Activated CD4-positive, alpha-beta T cell treated with anti-CD3 and anti-CD28 coated beads, Interleukin-2, amount 10 ng/mL, durations not matched to agents 7 days and 5 days (primary cell): ENCODE measurements at places on chromosomes 12 and 14. TPM values are rescaled to one million over a fixed set of nuclear protein-coding genes. Genes with fewer than 3 reads are reported as not detected.

INHBC gene
- not detected for total RNA-seq

SYNDIG1L gene
- not detected for total RNA-seq

STYK1 gene
- 0.17 TPM for total RNA-seq

DNA sequence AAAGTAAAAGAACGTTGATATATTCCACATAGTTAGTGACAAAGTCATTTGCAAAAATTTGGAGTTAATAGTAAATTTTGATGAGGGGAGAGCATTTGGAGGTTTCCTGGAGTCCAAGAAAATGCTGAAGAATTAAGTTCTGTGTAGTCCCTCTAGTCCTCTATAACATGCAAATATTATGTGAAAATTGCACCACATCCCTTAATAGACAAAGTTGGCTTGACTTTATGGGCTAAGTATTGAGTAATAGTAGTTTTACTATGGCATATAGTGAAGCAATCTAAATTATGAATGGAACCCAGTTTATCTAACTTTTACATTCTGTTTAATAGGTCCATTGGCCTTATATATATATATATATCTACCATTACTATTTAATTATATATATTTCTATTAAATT, 66.4 kb upstream of the DCN start:
- no peaks in the 10 kb centered on the region for H3K27me3 ChIP-seq
- H3K27ac ChIP-seq: no peak overlapping the region
- DNase-seq: no peak
- no peak overlapping the region for H3K4me3 ChIP-seq
- H3K36me3 ChIP-seq: no peaks in the 10 kb centered on the region

GRCh38 chr14:77190977-77191376, 9.4 kb downstream of the TMEM63C start:
- no peak overlapping the region for H3K27ac ChIP-seq
- H3K36me3 ChIP-seq: no peaks in the 10 kb centered on the region
- no peaks in the 10 kb centered on the region for H3K4me1 ChIP-seq
- H3K27me3 ChIP-seq: peaks cover 17% of the 10 kb centered on the region

DNA sequence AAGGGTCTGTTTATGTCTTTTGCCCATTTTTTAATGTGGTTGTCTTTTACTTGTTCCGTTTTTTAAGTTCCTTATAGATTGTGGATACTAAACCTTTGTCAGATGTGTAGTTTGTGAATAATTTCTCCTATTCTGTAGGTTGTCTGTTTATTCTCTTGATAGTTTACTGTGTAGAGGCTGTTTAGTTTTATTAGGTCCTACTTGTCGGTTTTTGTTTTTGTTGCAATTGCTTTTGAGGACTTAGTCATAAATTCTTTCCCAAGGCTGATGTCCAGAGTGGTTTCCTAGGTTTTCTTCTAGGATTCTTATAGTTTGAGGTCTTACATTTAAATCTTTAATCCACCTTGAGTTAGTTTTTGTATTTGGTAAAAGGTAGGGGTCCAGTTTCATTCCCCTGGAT, 33.9 kb downstream of the SLC39A9 start:
- no peak for DNase-seq
- no peak overlapping the region for H3K27ac ChIP-seq
- H3K4me1 ChIP-seq: no peaks in the 10 kb centered on the region
- peaks cover 13% of the 10 kb centered on the region for H3K36me3 ChIP-seq

DNA sequence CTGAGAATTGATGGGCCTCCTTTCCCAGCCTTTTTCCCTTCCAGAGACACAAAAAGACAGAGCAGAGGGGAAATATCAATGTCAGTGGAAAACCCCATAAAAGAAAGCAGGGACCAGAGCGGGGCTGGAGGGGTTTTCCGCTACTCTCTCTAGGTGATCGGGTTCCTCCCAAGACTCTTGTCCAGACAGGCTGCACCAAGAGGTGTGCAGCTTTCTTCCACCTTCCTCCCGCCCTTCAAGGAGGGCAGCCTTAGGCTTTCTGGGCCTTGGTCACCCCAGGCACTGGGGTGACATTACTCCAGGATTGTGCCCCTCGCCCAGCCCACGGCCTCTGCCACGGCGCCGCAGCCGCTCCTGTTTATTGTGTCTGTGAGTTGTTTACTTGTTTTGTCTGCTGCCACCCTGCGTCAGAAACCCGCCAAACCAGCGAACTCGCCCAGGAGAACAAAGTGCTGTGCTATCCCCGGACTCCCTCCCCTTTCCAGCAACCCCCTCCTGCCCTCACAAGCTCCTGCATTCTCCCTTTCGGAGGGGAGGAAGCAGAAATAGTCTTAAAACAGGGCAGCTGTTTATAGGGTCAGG, 6.7 kb upstream of the HOXC6 start:
- peaks cover 21% of the 10 kb centered on the region for H3K4me1 ChIP-seq
- H3K36me3 ChIP-seq: peaks cover 2% of the 10 kb centered on the region
- H3K27me3 ChIP-seq: peaks cover 81% of the 10 kb centered on the region
- no peak overlapping the region for H3K4me3 ChIP-seq
- H3K27ac ChIP-seq: no peak overlapping the region

DNA sequence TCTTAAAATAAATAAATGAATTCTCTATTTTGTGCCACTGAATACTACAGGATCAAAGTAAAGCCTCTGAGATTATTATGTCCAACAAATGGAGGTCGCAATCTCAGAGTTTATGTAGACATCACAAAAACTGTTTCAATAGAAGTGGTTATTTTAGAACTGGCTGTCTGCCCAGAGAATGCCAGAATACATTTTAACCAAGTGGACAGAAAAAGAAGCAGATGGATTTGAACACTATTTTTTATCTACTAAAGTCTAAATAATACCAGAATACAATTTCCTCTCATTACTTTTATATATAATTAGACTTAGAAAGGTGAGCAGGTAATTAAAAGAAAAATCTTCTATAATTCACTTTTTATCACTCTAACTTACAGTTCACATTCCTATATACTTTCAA, 118.3 kb downstream of the MED13L start:
- H3K4me1 ChIP-seq: peaks cover 21% of the 10 kb centered on the region
- H3K36me3 ChIP-seq: no peaks in the 10 kb centered on the region
- DNase-seq: no peak
- no peaks in the 10 kb centered on the region for H3K27me3 ChIP-seq

- no peaks in the 10 kb centered on the region for H3K4me1 ChIP-seq
- no peaks in the 10 kb centered on the region for H3K27me3 ChIP-seq
- no peaks in the 10 kb centered on the region for H3K36me3 ChIP-seq
- no peak for DNase-seq
Observed at GRCh38 chr14:33634631-33635030, 316.2 kb downstream of the EGLN3 start.

DNA sequence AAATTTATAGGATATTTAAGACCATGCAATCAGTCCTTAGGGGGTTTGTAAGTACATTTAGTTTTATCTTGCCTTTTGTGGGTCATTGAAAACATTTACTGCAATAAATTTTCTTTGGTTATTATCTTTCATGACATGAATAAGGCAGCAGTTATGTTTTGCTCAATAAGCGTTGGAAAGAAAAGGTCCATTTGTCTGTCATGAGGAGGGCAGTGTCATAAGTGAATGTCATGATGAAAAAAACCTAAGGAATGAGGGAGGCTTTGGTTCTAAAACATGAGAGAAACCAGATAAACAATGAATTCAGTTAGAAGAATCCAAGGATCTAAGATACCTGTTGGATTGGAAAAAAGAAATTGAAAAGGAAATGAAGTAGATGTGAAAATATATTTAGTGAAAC, 209.4 kb downstream of the NAV3 start:
- no peaks in the 10 kb centered on the region for H3K4me1 ChIP-seq
- no peaks in the 10 kb centered on the region for H3K27me3 ChIP-seq

GRCh38 chr12:49446571-49446970, 79.3 kb downstream of the SPATS2 start:
- H3K27me3 ChIP-seq: no peaks in the 10 kb centered on the region
- peaks cover 2% of the 10 kb centered on the region for H3K4me1 ChIP-seq

DNA sequence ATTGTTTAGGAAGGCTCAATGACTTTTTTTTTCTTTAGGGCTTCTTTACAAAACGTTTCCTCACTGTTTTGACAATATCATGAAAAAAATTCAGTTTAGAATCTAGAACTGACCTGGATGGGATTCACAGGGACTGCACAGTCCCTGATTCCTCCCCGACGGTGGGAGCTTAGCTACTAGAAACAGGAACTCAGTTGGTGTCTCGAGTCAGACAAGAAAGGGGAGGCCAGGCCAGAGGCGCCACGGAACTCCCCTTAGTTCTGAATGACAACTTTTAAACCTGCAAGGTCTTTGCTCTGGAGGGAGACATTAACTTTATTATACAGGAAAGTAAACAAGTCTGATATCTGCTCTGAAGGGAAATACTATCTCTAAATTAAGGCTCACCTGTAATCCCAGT, 45.4 kb upstream of the SRP54 start:
- no peaks in the 10 kb centered on the region for H3K27me3 ChIP-seq
- peaks cover 10% of the 10 kb centered on the region for H3K36me3 ChIP-seq
- no peak overlapping the region for H3K27ac ChIP-seq
- peaks cover 8% of the 10 kb centered on the region for H3K4me1 ChIP-seq
- no peak overlapping the region for H3K4me3 ChIP-seq

GRCh38 chr12:24595652-24596235, 353.2 kb downstream of the BCAT1 start:
- H3K4me1 ChIP-seq: peaks cover under 1% of the 10 kb centered on the region
- H3K27me3 ChIP-seq: peaks cover 4% of the 10 kb centered on the region
- DNase-seq: no peak
- H3K36me3 ChIP-seq: no peaks in the 10 kb centered on the region
- H3K4me3 ChIP-seq: no peak overlapping the region
- no peak overlapping the region for H3K27ac ChIP-seq

DNA sequence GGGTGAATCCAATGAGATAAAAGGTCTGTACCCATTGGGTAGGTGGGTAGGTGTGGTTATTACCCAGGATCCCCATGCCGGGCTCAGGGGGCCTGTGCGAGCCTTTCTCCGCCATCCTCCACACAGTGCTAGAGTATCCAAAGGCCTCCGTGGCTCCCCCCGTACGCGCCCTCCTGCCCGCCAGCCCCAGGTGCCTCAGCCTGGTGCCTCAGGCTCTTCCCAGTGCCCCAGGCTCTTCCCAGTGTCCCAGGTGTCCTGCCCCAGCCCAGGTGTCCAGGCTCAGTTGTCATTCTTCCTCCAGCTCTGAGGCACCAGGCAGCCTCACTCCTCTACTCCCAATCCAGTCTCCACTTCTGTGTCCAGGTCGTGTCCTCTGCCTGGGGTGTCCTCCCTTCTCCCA, 27.6 kb upstream of the YY1 start:
- no peak for DNase-seq
- H3K36me3 ChIP-seq: no peaks in the 10 kb centered on the region
- peaks cover 3% of the 10 kb centered on the region for H3K27me3 ChIP-seq
- H3K27ac ChIP-seq: no peak overlapping the region
- no peak overlapping the region for H3K4me3 ChIP-seq
- peaks cover 34% of the 10 kb centered on the region for H3K4me1 ChIP-seq

- H3K27me3 ChIP-seq: no peaks in the 10 kb centered on the region
- DNase-seq: no peak
- H3K27ac ChIP-seq: no peak overlapping the region
- no peaks in the 10 kb centered on the region for H3K36me3 ChIP-seq
- no peaks in the 10 kb centered on the region for H3K4me1 ChIP-seq
Observed at GRCh38 chr14:38042322-38042721, 165.4 kb upstream of the SSTR1 start.

DNA sequence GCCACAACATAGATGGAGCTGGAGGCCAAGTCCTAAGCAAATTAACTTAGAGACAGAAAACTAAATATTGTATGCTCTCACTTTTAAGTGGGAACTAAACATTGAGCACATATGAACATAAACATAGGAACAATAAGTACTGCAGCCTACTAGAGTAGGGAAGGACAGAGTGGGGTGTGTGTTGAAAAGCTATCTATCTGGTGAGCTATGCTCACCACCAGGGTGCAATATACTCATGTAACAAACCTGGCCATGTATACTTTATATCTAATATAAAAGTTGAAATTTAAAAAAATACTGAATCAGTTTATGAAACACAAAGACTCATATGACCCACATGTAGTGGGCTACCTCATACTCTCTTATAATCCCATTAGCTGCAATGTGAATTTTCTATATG, 1305.0 kb downstream of the LRFN5 start:
- DNase-seq: no peak
- H3K36me3 ChIP-seq: no peaks in the 10 kb centered on the region
- no peaks in the 10 kb centered on the region for H3K27me3 ChIP-seq

DNA sequence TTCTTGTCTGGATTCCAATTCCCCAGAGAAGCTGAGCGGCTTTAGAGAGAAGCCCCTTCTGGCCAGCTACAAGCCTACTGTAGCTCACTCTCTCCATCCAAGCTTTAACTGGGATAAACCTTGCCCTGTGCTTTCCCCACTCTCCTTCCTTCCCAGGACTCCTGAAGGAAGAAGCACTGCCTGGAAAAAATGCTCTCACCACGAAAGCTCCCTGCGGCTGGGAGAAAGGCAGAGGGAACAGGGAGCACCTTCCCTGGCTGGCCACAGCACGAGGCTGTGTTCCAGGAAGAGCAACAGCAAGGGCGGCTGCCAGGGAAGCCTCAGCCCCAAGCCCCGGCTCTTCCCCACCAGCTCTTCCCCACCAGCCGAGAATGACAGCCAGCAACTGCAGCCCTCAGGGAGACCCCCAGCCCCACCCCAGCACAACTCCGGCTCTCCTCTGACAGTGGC, 40.8 kb upstream of the PNMA1 start:
- no peaks in the 10 kb centered on the region for H3K27me3 ChIP-seq
- peaks cover 84% of the 10 kb centered on the region for H3K4me1 ChIP-seq
- H3K4me3 ChIP-seq: peak overlapping the region; percentile 90
- DNase-seq: no peak
- H3K27ac ChIP-seq: peak overlapping the region; percentile 97
- peaks cover 59% of the 10 kb centered on the region for H3K36me3 ChIP-seq

DNA sequence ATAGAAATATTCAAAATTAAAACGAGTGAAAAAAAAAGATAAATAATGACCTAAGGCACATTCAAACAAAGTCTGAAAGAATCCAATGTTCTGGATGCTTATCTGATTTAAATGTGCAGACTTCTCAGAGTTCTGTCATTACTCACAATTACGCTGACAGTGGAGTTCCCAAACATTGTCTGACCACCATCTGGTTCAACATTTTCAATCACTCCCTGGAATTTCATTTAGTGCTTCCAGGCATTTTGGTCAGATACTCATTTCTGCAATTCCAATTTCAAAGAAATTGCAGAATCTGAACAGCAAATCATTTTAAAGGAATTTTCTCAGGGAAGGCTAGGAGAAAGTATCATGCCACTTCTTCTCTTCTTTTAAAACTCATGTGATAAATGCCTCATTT, 398.2 kb upstream of the PDE3A start:
- H3K27ac ChIP-seq: no peak overlapping the region
- H3K4me3 ChIP-seq: no peak overlapping the region
- no peaks in the 10 kb centered on the region for H3K27me3 ChIP-seq
- H3K4me1 ChIP-seq: no peaks in the 10 kb centered on the region
- no peaks in the 10 kb centered on the region for H3K36me3 ChIP-seq

DNA sequence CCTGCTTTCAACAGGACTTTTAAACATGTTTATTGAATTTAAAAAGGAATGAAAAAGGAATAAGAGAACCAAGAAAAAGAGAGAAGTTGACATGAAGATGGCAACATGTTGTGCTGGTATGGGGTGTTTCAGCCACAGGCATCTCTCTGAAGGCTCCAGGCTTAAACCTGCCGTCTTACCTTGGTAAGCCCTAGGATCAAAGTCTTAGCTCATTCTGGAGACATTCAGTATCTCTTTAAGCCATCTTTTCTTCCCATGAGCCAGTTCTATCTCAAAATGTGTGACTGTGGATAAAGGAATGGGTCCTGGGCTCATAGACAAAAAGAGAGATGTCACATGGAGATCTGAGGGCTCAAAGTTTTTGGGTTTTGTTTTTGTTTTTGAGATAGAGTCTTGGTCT, 1.6 kb upstream of the TFCP2 start:
- no peak overlapping the region for H3K27ac ChIP-seq
- peaks cover 6% of the 10 kb centered on the region for H3K36me3 ChIP-seq
- H3K4me1 ChIP-seq: peaks cover 7% of the 10 kb centered on the region
- H3K27me3 ChIP-seq: peaks cover 3% of the 10 kb centered on the region
- DNase-seq: no peak
- H3K4me3 ChIP-seq: no peak overlapping the region
